HCEC 1CT (cell line): ENCODE measurements at places on chromosomes 1 and 21.

- no peak for DNase-seq
These were observed 1685.4 kb downstream of the MRPL39 start for GRCh38 chr21:23921670-23922418.

GRCh38 chr1:66282891-66283621 lies 250.9 kb upstream of the SGIP1 start:
- DNase-seq = no peak

DNA sequence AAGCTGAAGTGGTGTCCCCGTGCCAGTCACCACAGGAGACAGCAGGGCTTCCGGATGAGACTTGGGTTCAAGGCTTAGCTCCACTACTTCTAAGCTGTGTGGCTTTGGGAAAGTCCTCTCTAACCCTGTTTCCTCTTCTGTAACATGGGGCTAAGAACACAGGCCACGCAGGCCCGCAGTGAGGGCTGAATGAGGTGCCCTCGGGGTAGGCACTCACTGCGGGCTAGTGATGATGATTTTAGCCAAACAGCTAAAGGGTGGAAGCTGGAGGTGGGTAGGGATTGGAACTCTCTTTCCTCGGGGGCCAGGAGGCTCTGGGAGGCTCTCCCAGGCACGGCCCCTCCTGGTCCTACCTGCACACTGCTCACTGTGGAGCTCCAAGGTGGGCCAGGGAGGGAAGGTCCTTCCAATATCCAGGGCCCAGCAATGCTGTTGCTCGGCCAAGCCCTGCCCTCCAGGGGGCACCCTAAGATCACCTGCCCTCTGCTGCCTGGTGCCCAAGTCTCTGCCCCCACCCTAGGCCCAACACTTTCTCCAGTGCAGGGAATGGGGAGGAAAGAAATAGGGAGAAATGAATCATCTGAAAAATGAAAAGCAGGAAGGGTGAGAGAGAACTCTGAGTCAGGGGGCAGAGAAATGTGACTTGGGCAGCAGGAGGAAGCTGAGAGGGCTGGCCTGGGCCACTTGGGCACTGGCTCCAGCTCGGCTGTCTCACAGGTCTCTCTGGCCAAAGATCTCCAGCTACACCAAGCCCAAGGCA lies 19.2 kb upstream of the EVA1B start:
- DNase-seq = peak; percentile 79

DNA sequence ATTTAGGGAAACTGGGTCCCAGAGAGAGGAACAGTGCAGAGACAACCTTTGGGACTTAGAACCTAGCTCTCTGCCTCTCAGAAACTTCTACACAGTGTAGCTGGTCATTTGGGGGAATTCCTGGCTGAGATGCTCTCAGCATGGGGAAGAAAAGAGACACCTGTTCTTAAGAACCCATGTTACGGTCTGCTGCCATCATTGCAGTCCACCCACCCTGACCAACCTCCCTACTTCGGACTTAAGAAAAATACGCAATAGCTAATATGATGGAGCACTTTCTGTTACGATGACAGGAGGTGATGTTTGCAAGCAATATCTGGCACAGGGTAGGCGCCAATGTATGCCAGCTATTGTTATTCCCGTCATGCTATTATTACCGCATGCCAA lies 177.9 kb downstream of the IGSF21 start:
- no peak for DNase-seq

GRCh38 chr21:16597753-16598152 lies 868.0 kb downstream of the USP25 start:
- no peak for DNase-seq

GRCh38 chr1:30384286-30385245 lies 338.8 kb downstream of the MATN1 start:
- no peak for DNase-seq

GRCh38 chr1:119291611-119292206 lies 76.9 kb upstream of the HAO2 start:
- DNase-seq = no peak

DNA sequence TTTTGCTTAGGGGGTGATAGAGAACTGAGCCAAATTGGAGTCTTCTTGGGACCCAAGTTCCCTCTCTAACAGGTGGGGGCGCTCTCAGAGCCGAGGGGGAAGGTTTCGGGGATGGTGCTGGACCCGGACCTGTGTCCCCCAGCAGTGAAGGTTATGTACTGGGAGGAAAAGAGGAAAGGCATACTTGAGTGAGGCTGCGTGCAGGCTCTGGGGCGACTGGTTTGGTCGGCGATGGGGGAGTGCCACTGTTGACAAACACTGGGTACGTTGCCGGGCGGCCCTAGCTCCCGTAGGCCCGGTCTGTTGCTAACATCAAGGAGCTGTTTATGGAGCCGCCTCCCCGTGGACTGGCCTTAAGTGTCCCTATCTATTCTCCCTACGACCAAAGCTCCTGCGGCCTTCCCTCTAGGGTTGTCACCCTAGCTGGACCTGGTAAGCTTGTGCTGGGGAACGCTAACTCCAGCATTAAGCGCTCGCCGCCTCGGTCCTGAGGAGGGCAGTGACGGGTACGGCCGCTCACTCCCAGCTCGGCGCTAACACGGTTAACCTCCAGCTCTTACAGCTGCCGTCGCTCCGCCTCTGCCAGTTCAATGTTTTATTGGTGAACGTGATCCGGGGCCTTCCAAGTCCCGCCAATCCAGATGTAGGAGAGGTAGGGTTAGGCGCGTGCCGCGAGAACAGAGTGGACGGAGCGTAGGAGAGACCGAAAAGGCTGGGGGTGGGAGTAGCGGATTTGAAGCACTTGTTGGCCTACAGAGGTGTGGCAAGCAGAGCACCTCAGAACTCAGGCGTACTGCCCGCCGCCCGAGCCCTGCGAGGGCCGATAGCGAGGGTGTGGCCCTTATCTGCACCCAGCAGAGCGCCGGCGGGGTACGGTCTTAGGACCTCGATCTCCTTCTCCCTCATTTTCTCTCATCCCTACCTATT lies at the start of gene PPOX:
Gene PPOX (plus strand): TSS at position 685 of the 927 bp plus-strand sequence. CDS start 422 bp downstream, outside the sequence.
- DNase-seq = peak; percentile 99

GRCh38 chr1:61332196-61332753 lies 249.9 kb downstream of the NFIA start:
- no peak for DNase-seq

- no peak for DNase-seq
These were observed 154.6 kb downstream of the RGS7 start for GRCh38 chr1:241202401-241202800.

DNA sequence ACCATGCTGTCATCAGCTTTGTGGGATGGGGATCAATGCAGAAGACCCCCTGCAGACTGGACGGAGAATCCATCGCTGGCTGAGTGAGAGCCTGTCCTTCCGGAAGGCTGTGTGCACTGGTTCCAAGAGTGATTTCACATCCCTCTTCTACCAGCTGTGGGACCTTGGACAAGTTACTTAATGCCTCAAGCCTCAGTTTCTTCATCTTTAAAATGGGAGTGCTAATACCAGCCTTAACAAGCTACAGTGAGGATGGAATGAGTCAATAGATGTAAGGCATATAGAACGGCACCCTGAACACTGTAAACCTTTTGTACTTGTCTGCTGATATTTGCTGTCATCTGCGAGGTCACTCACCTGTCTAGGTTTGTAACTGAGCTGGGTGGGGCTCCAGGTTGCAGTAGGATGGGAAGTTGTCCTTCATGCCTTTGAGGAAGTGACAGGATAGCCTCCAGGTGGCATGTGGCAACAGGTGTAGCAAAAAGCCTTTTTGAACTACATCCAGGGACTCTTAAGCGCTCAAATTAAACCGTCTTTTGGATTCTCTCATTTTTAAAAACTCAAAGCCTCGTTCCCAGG lies 27.5 kb downstream of the TMEM51 start:
- no peak for DNase-seq

DNA sequence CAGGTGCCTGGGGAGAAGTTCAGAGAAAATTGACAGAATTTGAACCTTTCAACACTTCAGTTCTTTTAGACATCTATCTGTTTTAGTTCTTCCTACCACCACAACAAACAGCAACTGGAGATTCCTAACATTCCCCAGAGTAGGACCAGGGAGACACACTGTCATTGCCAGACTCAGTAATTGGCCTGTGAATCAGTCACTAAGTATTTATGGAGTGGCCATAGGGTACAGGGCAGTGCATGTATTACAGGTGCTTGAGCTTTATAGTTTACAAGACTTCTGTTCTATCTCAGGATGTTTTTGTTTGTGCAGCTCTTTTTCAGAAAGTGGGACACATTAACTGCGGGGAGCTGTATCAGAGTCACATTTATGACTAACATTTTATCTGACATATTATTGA lies 1.7 kb downstream of the CDC14A start:
- peak; percentile 33 for DNase-seq

DNA sequence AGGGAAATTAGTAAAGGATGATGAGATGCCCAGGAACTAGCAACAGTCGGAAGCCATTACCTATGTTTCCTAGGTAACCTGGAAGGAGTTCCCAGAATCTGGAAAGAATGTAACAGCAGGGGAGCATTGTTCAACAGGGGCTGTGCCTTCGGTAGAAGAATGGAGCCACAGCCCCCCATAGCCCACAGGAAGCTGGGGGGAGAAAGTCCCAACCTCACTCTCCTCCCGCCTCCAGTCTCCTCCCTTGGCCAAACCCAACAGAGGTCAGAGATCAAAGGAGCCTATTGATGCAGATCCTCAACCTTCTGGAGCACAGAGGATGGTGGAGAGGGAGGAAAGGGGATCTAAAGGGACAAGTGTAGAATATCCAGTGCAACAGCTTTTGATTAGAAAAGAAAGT lies 131.5 kb upstream of the SLC44A3 start:
- DNase-seq = no peak

- DNase-seq = no peak
These were observed 29.3 kb downstream of the RSPH1 start for GRCh38 chr21:42466700-42467099.
